ENCODE measurements at places on chromosomes 3 and 15. TPM values are rescaled to one million over a fixed set of nuclear protein-coding genes. Genes with fewer than 3 reads are reported as not detected.
A peak's percentile ranks its signal among the peaks of the same experiment; 100 is the strongest.

DNA sequence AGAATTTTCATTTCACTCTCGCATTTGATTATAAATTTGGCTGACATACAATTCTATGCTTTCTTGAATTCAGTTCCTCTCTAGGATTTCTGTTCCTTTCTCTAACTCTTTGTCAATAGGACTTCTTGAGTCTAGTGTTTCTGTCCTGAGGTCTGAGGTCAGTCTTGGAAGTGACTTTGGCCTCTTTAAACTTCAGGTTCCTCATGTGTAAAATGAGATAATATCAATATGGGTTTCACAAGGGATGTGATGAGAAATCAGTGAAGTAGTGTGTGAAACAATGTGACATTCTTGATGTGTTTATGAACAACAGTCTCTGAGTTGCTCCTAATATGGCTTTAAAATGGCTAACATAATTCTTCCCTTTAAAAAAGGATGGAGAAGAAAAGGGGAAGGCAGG, 92.2 kb downstream of the SV2B start:
- H3K27ac ChIP-seq: no peak overlapping the region
- no peaks in the 10 kb centered on the region for H3K4me1 ChIP-seq
- H3K27me3 ChIP-seq: no peaks in the 10 kb centered on the region
- H3K36me3 ChIP-seq: no peaks in the 10 kb centered on the region
- no peak overlapping the region for H3K4me3 ChIP-seq

GRCh38 chr3:53845881-53846133, 412 bp downstream of the CHDH start:
- no peaks in the 10 kb centered on the region for H3K4me1 ChIP-seq
- peak overlapping the region; percentile 36 for H3K4me3 ChIP-seq
- H3K27ac ChIP-seq: no peak overlapping the region

DNA sequence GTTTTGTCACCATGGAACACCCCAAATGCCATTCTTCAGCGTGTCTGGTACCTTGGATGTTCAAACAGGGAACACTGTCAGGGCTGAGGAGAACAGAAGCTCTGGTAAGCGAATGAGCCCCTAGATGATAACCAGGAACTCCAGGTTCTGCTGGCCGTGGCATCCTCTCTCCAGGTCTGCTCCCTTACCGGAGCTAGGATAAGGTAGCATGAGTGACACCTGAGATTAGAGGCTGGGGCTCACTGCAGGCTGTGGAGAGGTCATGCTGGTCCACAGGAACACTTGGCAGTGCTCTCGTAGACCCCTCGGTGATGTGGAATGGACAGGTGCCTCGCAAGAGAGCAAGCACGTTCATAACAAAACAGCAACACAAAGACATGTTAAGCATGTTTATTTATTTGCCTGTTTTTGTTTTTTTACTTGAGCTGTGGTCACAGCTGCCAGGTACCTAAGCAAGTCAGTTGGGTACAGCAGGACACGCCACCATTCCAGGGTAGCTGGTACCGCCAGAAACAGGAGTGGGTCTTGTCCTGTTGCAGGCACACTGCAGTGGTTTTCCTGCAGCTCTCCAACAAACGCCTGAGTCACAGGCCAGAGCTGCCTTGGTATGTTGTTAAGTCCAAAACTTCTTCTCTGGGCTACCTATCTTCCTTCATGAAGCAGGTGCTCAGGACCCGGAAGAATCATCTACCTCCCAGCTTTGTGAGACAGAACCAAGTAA, 4.6 kb downstream of the RBM15B start:
- H3K27ac ChIP-seq: no peak overlapping the region
- no peak for DNase-seq
- H3K27me3 ChIP-seq: no peaks in the 10 kb centered on the region
- H3K4me3 ChIP-seq: no peak overlapping the region
- H3K36me3 ChIP-seq: peaks cover 25% of the 10 kb centered on the region

EMC7 gene
- 70.6 TPM for total RNA-seq

GRK7 gene
- total RNA-seq: not detected

IGDCC3 gene
- total RNA-seq: not detected

SCAANT1 gene
- total RNA-seq: not detected

Data from endothelial cell of umbilical vein (primary cell).